ENCODE measurements at places on chromosomes 7 and 10. TPM values are rescaled to one million over a fixed set of nuclear protein-coding genes. Genes with fewer than 3 reads are reported as not detected.

The SPDYE2 gene
- total RNA-seq, result not detected

The POM121C gene
- 41.7 TPM for total RNA-seq

The GNAI1 gene
- total RNA-seq, result 34.6 TPM

The FFAR4 gene
- total RNA-seq, result 0.30 TPM

The PIP gene
- total RNA-seq, result not detected

The HEPACAM2 gene
- not detected for total RNA-seq

The PTN gene
- not detected for total RNA-seq

The ASIC3 gene
- total RNA-seq, result 9.9 TPM

The GPR37 gene
- total RNA-seq, result 0.64 TPM

The PAX4 gene
- not detected for total RNA-seq

The BRAT1 gene
- total RNA-seq, result 32.3 TPM

The CLRN3 gene
- total RNA-seq, result not detected

The TUBB8 gene
- not detected for total RNA-seq

The PTTG1IP2 gene
- not detected for total RNA-seq

The LRRC61 gene
- total RNA-seq, result 0.20 TPM

The DENND2A gene
- 0.78 TPM for total RNA-seq

The OPN4 gene
- not detected for total RNA-seq

The SDK1 gene
- total RNA-seq, result 0.72 TPM

The TLX1 gene
- not detected for total RNA-seq

The GJC3 gene
- 0.43 TPM for total RNA-seq

The GRM8 gene
- total RNA-seq, result not detected

The UNC5B gene
- total RNA-seq, result 1.8 TPM

The WDR91 gene
- total RNA-seq, result 7.9 TPM

The ZNF804B gene
- not detected for total RNA-seq

The USP54 gene
- total RNA-seq, result 9.3 TPM

The CUBN gene
- not detected for total RNA-seq

The RAB11FIP2 gene
- 9.6 TPM for total RNA-seq

The MYH16 gene
- 0.32 TPM for total RNA-seq

The PLEKHS1 gene
- 0.03 TPM for total RNA-seq

The PRKCQ gene
- 3.5 TPM for total RNA-seq

The STRA8 gene
- total RNA-seq, result not detected

The LIMK1 gene
- total RNA-seq, result 28.4 TPM

The PRRT4 gene
- total RNA-seq, result 0.50 TPM

The IL15RA gene
- total RNA-seq, result 3.0 TPM

The ARHGAP21 gene
- 48.1 TPM for total RNA-seq

The SPDYE2B gene
- total RNA-seq, result not detected

The TEX47 gene
- not detected for total RNA-seq

The IGFBP1 gene
- total RNA-seq, result 49.5 TPM

The SLC39A12 gene
- not detected for total RNA-seq

The FAM185A gene
- total RNA-seq, result 6.5 TPM

The FZD8 gene
- 5.0 TPM for total RNA-seq

The CRHR2 gene
- not detected for total RNA-seq

The ANKRD1 gene
- total RNA-seq, result 14.1 TPM

The LAMB1 gene
- total RNA-seq, result 104 TPM

The PDK4 gene
- total RNA-seq, result 10.3 TPM

The ADARB2 gene
- not detected for total RNA-seq

The BEND7 gene
- total RNA-seq, result 8.7 TPM

The PLAU gene
- 74.1 TPM for total RNA-seq

The TFR2 gene
- total RNA-seq, result 2.4 TPM

The CUZD1 gene
- 1.4 TPM for total RNA-seq

The ASAH2 gene
- total RNA-seq, result 0.38 TPM

The PHYHIPL gene
- 0.39 TPM for total RNA-seq

The CALHM1 gene
- not detected for total RNA-seq

The HKDC1 gene
- 11.6 TPM for total RNA-seq

The HOXA5 gene
- 3.7 TPM for total RNA-seq
